Right atrium auricular region (tissue), 2 donors: ENCODE measurements at places on chromosomes 7 and 10. TPM values are rescaled to one million over a fixed set of nuclear protein-coding genes. Genes with fewer than 3 reads are reported as not detected.
A peak's percentile ranks its signal among the peaks of the same experiment; 100 is the strongest.

The TDRD1 gene
- total RNA-seq: 1.1 TPM

The GCK gene
- 21.0 TPM for total RNA-seq

The FAM180A gene
- total RNA-seq: 4.0 TPM

The CALHM3 gene
- not detected for total RNA-seq

The DLX5 gene
- total RNA-seq: not detected

The NDUFA5 gene
- 110 TPM for total RNA-seq

The AKR1C3 gene
- total RNA-seq: 48.9 TPM

The ODAD2 gene
- total RNA-seq: 0.15 TPM

The OR6V1 gene
- total RNA-seq: not detected

The TSPAN12 gene
- 55.8 TPM for total RNA-seq

The CD36 gene
- total RNA-seq: 421 TPM

- H3K4me1 ChIP-seq: no peaks in the 10 kb centered on the region
- H3K4me3 ChIP-seq: no peak overlapping the region
- no peak overlapping the region for H3K27ac ChIP-seq
- no peak for DNase-seq
- H3K27me3 ChIP-seq: no peaks in the 10 kb centered on the region
- H3K36me3 ChIP-seq: peaks cover 3% of the 10 kb centered on the region
Measured at GRCh38 chr7:44222776-44223261, 22.0 kb downstream of the YKT6 start.

GRCh38 chr7:134547397-134548054 lies 1.4 kb upstream of the AKR1B15 start:
- no peaks in the 10 kb centered on the region for H3K27me3 ChIP-seq
- H3K36me3 ChIP-seq: no peaks in the 10 kb centered on the region
- DNase-seq: peak; percentile 85
- peak overlapping the region; percentile 67 for H3K27ac ChIP-seq

GRCh38 chr10:121597504-121598262 lies 561 bp downstream of the FGFR2 start:
- no peaks in the 10 kb centered on the region for H3K27me3 ChIP-seq
- no peaks in the 10 kb centered on the region for H3K36me3 ChIP-seq
- DNase-seq: no peak
- peak overlapping the region; percentile 83 for H3K27ac ChIP-seq
- peak overlapping the region; percentile 61 for H3K4me3 ChIP-seq
- H3K4me1 ChIP-seq: peaks cover 22% of the 10 kb centered on the region

DNA sequence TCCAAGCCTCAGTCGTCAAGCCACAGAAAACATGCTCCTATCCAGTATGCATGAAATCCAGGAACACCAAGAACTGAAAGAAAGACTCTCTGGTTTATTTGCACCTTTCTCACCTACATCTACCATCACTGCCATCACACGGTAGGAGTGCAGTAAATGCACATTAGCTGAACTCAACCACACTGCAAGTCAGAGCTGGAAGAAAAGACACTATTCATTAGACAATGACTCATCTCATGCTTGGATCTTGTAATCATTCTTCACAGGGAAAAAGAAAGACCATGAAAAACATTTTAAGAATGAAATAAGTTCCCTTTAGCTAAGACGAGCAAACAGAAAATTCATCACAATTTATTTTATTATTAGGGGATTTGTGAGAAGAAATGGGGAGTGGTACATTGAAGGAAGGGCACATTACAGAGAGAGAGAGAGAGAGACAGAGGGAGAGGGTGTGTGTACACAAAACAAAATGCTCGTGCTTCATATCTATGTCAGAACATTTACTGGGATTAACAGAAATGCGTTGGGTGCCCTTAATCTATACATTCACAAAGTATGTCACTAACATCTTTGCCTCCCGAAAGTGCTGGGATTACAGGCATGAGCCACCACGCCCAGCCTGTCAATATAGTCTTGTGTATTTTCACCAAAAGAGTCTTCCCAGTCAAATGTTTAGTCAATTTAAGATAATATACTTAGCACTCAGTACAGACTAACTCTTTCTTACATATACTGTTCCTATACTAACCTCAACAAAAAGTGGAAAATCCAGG lies 324.9 kb downstream of the PARD3 start:
- H3K4me3 ChIP-seq: no peak overlapping the region
- H3K36me3 ChIP-seq: no peaks in the 10 kb centered on the region
- no peaks in the 10 kb centered on the region for H3K4me1 ChIP-seq
- H3K27me3 ChIP-seq: no peaks in the 10 kb centered on the region
- no peak for DNase-seq

GRCh38 chr7:867001-867405 lies 9.4 kb upstream of the GET4 start:
- peak overlapping the region; percentile 94 for H3K27ac ChIP-seq
- H3K27me3 ChIP-seq: no peaks in the 10 kb centered on the region
- H3K36me3 ChIP-seq: peaks cover 51% of the 10 kb centered on the region
- peak; percentile 82 for DNase-seq
- no peaks in the 10 kb centered on the region for H3K4me1 ChIP-seq

- H3K27me3 ChIP-seq: no peaks in the 10 kb centered on the region
- H3K4me1 ChIP-seq: no peaks in the 10 kb centered on the region
- H3K36me3 ChIP-seq: no peaks in the 10 kb centered on the region
- DNase-seq: no peak
Measured at GRCh38 chr10:3812141-3812540, 27.1 kb upstream of the KLF6 start.

GRCh38 chr10:76681153-76681552 lies 956.5 kb downstream of the KCNMA1 start:
- H3K27me3 ChIP-seq: no peaks in the 10 kb centered on the region
- H3K4me3 ChIP-seq: no peak overlapping the region
- no peaks in the 10 kb centered on the region for H3K4me1 ChIP-seq

DNA sequence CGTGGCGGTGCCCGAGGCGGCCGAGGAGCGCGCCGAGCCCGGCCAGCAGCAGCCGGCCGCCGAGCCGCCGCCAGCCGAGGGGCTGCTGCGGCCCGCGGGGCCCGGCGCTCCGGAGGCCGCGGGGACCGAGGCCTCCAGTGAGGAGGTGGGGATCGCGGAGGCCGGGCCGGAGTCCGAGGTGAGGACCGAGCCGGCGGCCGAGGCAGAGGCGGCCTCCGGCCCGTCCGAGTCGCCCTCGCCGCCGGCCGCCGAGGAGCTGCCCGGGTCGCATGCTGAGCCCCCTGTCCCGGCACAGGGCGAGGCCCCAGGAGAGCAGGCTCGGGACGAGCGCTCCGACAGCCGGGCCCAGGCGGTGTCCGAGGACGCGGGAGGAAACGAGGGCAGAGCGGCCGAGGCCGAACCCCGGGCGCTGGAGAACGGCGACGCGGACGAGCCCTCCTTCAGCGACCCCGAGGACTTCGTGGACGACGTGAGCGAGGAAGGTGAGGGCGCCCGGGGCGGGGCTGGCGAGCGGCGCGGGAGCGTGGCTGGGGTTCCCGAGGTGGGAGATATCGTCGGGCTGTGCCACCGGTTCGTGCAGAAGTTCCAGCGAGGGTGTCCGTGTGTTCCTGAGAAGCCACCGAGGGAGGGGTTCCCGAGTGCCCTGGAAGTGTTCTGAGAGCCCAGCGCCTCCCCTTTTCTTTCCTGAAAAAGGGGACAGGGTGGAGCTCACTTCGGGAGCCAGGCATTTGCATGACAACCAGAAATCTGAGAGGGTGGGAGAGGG lies 495 bp downstream of the EIF3B start:
- no peaks in the 10 kb centered on the region for H3K27me3 ChIP-seq
- H3K36me3 ChIP-seq: no peaks in the 10 kb centered on the region
- no peaks in the 10 kb centered on the region for H3K4me1 ChIP-seq
- DNase-seq: no peak
- H3K4me3 ChIP-seq: peak overlapping the region; percentile 98
- H3K27ac ChIP-seq: peak overlapping the region; percentile 97

GRCh38 chr10:22621726-22622125 lies 92.7 kb downstream of the PIP4K2A start:
- DNase-seq: no peak
- peaks cover 66% of the 10 kb centered on the region for H3K4me1 ChIP-seq
- no peaks in the 10 kb centered on the region for H3K36me3 ChIP-seq
- H3K4me3 ChIP-seq: no peak overlapping the region

- DNase-seq: no peak
- peaks cover 29% of the 10 kb centered on the region for H3K4me1 ChIP-seq
- H3K27me3 ChIP-seq: no peaks in the 10 kb centered on the region
- no peak overlapping the region for H3K4me3 ChIP-seq
Measured at GRCh38 chr7:130377178-130377577, 3.1 kb upstream of the CPA1 start.

DNA sequence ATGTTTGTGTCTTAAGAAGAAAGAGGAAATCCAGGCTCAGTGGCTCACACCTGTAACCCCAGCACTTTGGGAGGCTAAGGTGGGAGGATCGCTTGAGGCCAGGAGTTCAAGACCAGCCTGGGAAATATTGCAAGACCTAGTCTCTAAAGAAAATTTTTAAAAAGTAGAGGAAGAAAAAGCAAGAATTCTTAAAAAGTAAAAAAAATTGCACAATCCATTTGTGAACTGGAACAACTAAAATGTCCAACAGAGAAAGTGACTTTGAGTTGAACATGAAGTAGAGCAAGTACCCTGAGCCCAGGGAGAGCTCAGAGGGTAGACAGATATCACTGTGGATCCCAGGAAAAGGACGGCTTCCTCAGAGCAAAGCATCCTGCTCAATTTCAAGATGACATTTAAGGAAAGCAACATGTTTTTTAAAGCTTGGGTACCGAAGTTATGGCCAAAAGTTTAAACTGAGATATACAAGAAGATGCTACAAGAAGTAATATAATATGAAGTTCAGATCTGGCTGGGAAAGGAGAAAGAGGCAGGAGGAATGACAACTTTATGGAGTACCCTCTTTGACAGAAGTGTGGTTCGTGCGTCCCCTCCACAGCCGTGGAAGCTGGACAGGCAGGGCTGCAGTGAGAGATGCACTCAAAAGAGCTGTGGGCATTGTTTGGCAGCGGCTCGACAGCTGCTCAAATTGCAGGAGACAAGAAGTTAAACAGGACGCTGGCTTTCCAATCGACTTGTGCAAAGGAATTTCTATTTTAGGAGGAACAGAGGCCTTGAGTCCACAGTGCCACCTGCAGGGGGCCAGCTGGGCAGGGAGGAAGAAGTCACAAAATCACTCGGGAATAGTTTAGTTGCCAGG lies 201.3 kb downstream of the JCAD start:
- peak; percentile 71 for DNase-seq
- no peaks in the 10 kb centered on the region for H3K36me3 ChIP-seq
- H3K4me1 ChIP-seq: peaks cover 10% of the 10 kb centered on the region
- H3K27ac ChIP-seq: peak overlapping the region; percentile 42
- no peak overlapping the region for H3K4me3 ChIP-seq
- H3K27me3 ChIP-seq: no peaks in the 10 kb centered on the region

GRCh38 chr10:21424459-21424861 lies 101.0 kb downstream of the SKIDA1 start:
- H3K4me1 ChIP-seq: no peaks in the 10 kb centered on the region
- no peak for DNase-seq
- no peaks in the 10 kb centered on the region for H3K36me3 ChIP-seq

- H3K36me3 ChIP-seq: no peaks in the 10 kb centered on the region
Measured at GRCh38 chr7:45147858-45148652, 9.5 kb upstream of the RAMP3 start.

DNA sequence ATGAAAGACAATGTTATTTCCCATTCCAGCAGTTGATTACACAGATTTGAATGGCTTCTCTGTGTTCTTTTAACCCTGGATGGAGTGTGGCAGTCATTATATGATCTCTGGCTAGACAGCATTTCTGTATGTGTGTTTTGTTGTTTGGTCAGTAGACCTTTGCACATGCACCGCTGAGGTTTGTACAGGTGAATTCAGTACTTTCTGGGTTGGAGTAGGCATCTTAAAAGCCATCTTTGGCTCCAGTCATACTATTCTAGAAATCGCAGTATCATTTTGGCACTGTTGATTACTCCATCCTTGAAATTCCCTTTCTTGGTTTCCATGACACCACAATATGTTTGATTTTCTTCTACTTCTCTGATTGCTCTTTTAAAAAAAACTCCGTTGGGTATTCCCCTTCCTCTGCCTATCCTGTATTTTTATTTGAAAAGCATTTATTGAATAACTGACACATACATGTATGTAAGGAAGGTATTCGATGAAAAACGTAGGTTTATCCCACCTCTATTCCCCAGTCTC lies 29.9 kb downstream of the TAS2R41 start:
- H3K4me3 ChIP-seq: no peak overlapping the region
- no peak for DNase-seq
- H3K4me1 ChIP-seq: no peaks in the 10 kb centered on the region
- no peak overlapping the region for H3K27ac ChIP-seq

GRCh38 chr10:74598891-74599566 lies 227.4 kb upstream of the KAT6B start:
- H3K4me3 ChIP-seq: peak overlapping the region; percentile 20
- peaks cover 7% of the 10 kb centered on the region for H3K4me1 ChIP-seq
- no peaks in the 10 kb centered on the region for H3K36me3 ChIP-seq
- no peaks in the 10 kb centered on the region for H3K27me3 ChIP-seq
- no peak for DNase-seq

GRCh38 chr7:143003393-143004051 lies 23.4 kb downstream of the OR9A2 start:
- no peak overlapping the region for H3K27ac ChIP-seq
- no peaks in the 10 kb centered on the region for H3K36me3 ChIP-seq
- H3K4me3 ChIP-seq: no peak overlapping the region
- DNase-seq: no peak

DNA sequence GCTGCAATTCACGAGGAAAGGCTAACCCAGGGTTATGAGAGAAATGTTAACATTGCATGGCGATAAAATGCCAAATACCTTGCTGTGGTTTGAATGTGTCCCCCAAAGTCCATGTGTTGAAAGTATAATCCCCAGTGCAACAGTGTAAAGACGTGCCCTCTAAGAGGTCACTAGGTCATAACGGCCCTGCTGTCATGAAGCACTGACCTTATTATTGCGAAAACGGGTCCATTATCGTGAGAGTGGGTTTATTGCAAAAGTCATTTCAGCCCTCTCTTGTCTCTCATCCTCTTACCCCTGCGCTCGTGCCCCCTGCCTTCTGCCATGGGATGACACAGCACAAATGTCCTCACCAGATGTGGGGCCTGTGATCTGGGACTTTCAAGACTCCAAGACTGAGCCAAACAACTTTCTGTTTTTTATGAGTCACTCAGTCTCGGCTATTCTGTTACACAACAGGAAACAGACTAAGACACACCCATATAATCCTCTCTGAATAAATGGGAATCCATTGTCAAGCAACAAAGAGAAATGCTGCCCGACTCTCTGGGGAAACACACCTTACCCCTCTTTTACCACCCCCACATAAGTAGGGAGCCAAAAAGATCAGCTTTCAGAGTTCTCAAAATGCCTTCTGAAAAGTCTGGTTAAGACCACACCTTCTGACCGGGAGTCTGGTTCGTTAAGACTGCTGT lies 73.1 kb upstream of the UCN3 start:
- H3K4me3 ChIP-seq: no peak overlapping the region
- H3K36me3 ChIP-seq: no peaks in the 10 kb centered on the region
- DNase-seq: peak; percentile 89
- H3K27me3 ChIP-seq: no peaks in the 10 kb centered on the region

- no peak overlapping the region for H3K4me3 ChIP-seq
- H3K27me3 ChIP-seq: no peaks in the 10 kb centered on the region
- no peak overlapping the region for H3K27ac ChIP-seq
- DNase-seq: no peak
- no peaks in the 10 kb centered on the region for H3K4me1 ChIP-seq
Measured at GRCh38 chr10:80372675-80373074, 16.1 kb downstream of the DYDC2 start.
